K562 (cell line): ENCODE measurements at places on chromosomes 6 and 20.

- DNase-seq: peak; percentile 45
Observed at GRCh38 chr6:20835315-20836010, 301.2 kb downstream of the CDKAL1 start.

GRCh38 chr6:154981079-154981870 lies 13.8 kb upstream of the TIAM2 start:
- DNase-seq: no peak

GRCh38 chr20:36322131-36322530 lies 16.0 kb downstream of the DLGAP4 start:
- DNase-seq: no peak

- DNase-seq: no peak
Observed at GRCh38 chr20:57652606-57653545, 32.6 kb upstream of the ZBP1 start.

DNA sequence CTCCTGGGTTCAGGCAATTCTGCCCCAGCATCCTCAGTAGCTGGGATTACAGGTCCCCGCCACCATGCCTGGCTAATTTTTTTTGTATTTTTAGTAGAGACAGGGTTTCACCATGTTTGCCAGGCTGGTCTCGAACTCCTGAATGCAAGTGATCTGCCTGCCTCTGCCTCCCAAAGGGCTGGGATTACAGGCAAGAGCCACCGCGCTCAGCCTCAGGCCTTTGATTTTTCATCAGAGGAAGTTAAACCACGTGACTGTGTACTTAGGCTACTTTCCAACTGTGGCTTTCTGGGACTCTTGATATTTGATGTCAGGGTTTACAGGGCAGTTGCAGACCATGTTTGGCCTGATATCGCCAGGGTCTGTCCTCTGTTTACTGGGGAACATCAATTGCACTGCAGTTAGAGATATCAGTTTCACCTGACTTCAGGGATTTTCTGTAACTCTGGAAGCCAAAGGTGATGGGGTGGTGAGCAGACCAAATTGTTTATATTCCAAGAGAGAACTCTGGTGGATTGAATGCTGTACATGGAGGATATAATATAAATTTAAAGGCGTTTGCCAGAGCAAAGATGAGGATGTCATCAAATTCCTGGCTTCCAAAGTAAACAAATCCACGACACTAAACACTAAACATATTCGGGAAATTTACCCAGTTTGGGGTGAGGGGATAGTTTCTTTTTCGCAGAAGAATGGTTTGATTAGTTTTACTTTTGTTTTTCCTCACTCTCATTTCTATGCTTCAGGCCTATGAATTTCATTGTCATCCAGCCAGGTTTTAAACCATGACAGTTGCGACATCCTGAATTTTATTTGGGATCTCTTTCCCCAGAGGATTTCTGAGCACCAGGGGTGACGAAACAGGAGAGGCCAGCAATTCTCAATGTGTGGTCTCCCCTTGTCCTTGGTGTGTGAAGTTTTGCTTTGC lies 4.2 kb downstream of the PSMF1 start:
- DNase-seq: no peak

- no peak for DNase-seq
Observed at GRCh38 chr6:121652223-121652622, 216.8 kb downstream of the GJA1 start.

DNA sequence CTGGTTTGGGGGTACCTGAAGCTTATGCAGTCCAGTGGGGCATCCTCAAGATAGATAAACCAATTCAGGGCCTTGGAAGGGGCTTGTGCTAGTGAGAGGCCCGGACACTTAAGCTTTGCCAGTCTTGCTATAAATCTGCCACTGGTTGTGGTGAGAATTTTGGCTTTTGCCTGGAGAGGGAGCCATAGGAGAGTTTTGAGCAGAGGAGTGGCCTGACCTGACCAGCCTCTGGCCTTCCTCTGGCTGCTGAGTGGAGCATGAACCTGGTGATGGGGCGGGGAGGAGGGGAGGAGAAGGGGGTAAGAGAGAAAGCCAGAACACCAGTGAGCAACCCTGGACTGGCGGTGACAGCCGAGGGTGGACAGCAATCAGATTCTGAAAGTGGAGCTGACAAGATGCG lies 7.1 kb downstream of the TMEM74B start:
- DNase-seq: peak; percentile 49

DNA sequence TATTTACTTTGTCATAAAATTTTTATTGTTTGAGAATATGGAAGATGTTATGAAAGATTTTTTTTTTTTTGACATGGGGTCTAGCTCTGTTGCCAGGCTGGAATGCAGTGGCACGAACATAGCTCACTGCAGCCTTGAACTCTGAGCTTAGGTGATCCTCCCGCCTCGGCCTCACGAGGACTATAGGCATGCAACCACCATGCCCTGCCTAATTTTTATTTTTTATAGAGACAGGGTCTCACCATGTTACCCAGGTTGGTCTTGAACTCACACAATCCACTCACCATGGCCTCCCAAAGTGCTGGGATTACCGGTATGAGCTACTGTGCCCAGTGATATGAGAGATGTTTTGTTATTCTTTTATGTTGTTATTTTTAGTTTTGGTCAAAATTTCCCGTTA lies 295.8 kb downstream of the TBC1D7 start:
- no peak for DNase-seq

GRCh38 chr6:148799647-148800046 lies 52.8 kb downstream of the UST start:
- no peak for DNase-seq
